Progenitor cell of endocrine pancreas (in vitro differentiated cells): ENCODE measurements at places on chromosomes 2 and 18.
A peak's percentile ranks its signal among the peaks of the same experiment; 100 is the strongest.

DNA sequence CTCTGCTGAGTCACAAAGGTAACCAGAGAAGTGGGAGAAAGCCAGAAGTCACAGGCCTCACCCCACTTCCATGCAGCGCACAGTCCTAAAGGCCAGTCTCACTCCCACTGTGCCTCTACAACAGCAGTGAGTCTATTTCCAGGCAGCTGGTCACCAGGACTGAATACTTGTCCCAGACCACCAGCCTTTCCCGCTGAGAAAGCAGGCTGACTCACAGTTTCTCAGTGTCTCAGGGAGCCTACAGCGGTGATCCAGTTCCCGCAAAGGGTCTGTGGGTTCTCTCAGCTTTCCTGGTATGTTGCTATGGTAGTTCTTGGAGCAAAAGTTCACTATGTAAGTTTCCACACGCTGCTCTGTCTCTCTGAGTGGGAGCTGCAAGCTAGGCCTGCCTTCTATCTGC, 622.5 kb downstream of the RNF144A start:
- no peak for DNase-seq

GRCh38 chr2:239674981-239675825, 274.4 kb upstream of the HDAC4 start:
- DNase-seq = no peak

GRCh38 chr2:67883316-67884087, 179.3 kb downstream of the C1D start:
- no peak for DNase-seq

GRCh38 chr2:192465141-192465540, 270.4 kb upstream of the TMEFF2 start:
- DNase-seq = no peak

GRCh38 chr2:127124426-127124825, 17.5 kb upstream of the BIN1 start:
- DNase-seq = no peak

- DNase-seq = no peak
Measured at GRCh38 chr2:206740800-206741199, 22.6 kb upstream of the DYTN start.

GRCh38 chr18:52596748-52597435, 256.9 kb downstream of the DCC start:
- DNase-seq = no peak

GRCh38 chr2:236783417-236784020, 213.9 kb downstream of the ACKR3 start:
- no peak for DNase-seq

GRCh38 chr2:227095346-227095745, 68.7 kb downstream of the COL4A4 start:
- no peak for DNase-seq

DNA sequence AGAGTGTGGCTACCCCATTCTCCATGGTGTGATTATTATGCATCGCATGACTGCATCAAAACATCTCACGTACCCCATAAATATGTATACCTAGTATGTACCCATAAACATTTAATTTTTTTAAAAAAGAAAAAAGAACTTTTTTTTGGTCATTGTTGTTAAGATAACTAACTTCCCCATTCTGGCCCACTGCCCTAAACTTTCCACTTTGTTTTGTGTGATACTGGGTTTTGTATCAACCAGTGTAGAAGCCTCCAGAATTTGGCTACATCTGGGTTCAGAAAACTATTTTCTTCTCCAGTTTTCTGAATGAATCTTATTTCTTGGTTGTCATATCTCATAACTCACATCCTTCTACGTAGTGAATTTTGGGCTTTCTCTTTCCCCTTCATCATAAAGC, 62.3 kb upstream of the NABP1 start:
- no peak for DNase-seq

DNA sequence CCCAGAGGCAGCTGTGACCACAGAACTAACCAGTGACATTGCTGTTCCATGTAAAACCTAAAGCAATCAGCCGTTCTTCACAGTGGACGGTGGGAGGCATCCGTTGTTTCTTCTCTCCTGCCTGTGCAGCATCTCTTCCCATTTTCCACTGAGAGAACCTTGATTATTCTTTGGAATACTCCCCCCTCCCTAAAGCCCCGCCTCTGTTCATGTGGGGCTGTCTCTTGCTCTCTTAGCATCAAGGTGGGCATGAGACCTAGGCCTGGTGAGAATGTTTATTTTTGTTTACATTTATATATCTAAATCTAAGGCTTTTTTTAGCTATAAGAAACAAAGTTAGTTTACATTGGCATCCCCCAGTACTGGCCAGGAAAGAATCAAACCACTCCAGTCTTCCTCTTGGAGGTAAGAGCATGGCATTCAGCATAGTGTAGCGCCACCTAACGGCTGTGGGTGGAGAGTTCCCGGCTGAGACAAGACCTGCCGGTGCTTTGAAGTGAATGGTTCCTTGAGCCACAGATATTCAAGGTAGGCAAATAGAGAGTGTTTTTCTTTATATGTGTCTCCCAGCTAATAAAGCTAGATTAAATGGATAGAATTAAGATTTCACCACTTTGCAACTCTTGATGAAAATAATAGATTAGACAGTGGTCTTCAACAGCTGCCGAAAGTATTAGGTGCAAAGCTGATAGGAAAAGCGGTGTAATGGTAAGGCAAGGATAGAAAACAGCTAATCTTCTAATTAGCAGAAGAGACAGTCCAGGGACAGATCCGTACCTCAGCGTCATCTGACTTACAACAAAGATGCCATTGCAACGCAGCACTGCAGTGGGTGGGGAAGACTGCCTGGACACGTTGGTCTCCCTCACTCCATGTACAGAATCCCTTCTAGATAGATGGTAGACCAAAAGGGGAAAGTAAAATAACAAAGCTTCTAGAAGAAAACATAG, 219.6 kb upstream of the RAB12 start:
- DNase-seq = peak; percentile 54

- no peak for DNase-seq
Measured at GRCh38 chr18:35369126-35369525, 8.0 kb downstream of the ZNF396 start.

GRCh38 chr2:85886590-85886989, 2.2 kb downstream of the ST3GAL5 start:
- no peak for DNase-seq

DNA sequence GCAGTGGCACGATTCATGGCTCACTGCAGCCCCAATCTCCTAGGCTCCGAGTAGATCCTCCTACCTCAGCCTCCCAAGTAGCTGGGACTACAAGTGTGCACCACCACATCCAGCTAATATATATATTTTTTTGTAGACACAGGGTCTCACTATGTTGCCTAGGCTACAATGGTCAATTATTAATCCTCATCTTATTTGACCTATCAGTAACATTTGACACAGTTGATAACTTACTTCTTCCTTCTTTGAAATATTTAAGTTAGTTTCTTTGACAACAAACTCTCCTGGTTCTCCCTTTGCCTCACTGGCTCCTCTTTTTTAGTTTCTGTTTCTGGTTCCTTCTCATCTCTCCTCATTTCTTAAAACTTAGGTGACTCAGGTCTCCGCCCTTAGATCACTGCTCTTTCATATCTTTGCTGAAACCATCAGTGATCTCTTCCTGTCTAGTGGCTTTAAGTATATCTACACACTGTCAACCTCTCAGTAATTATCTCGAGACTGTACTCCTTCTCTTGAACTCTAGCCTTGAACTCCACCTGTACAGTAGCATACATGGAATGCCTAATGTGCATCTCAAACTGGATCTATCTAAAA, 11.5 kb downstream of the PGAP1 start:
- no peak for DNase-seq

- DNase-seq = peak; percentile 53
Measured at GRCh38 chr2:170929686-170930050, 615 bp downstream of the GORASP2 start.

- no peak for DNase-seq
Measured at GRCh38 chr18:3411854-3412268, 38.1 kb upstream of the TGIF1 start.

GRCh38 chr2:118974103-118974993, 32.4 kb downstream of the MARCO start:
- DNase-seq = no peak

- DNase-seq = no peak
Measured at GRCh38 chr18:7723558-7723957, 156.4 kb downstream of the PTPRM start.

GRCh38 chr2:230678451-230678850, 34.2 kb upstream of the CAB39 start:
- no peak for DNase-seq

DNA sequence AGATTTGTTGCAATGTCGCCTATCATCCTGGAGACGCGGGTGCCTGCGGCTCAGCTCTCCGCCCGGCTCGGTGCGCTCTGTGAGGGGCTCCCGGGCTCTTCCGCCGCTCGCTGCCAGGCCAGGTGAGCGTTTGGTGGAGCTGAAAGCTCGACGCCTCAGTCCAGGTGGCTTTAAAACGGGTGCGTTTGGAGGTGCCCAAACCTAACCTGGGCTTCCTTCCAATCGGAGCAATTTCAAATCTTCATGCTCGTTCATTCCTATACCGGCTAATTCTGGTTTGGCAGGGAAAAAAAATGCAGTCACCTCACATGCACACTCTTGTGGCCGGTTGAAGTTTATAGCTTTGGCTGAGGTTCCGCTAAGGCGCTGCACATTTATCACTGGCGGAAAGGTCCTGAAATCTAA, at the start of gene SLC16A14:
TSS of gene SLC16A14 (minus strand) at position 274 of the 405 bp plus-strand sequence. CDS start 9,572 bp downstream, outside the sequence.
- no peak for DNase-seq

GRCh38 chr18:27004056-27004829, 138.7 kb upstream of the AQP4 start:
- DNase-seq = no peak

- DNase-seq = no peak
Measured at GRCh38 chr2:234986390-234986789, 34.6 kb downstream of the SH3BP4 start.

GRCh38 chr2:138948070-138948539, 167.9 kb upstream of the NXPH2 start:
- DNase-seq = no peak

- DNase-seq = no peak
Measured at GRCh38 chr2:127597046-127597983, 48.6 kb upstream of the GPR17 start.

DNA sequence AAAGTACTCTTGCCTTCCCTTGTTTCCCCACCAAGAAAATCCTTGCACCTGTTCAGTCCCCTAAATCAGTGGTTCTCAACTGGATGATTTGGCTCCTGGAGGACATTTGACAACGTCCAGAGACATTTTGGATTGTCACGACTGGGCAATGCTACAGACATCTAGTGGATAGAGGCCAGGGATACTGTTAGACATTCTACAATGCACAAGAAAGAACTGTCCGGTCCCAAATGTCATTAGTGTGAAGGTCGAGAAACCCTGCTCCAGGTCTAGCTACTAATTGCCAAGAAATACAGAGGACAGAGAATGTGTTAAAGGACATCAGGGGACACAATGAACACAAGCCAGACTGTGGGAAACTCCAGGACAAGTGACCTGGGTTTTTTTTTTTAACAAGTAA, 60.0 kb downstream of the LRP2 start:
- DNase-seq = no peak

- no peak for DNase-seq
Measured at GRCh38 chr18:24068945-24069693, 54.6 kb downstream of the TTC39C start.

- no peak for DNase-seq
Measured at GRCh38 chr18:11279461-11279860, 130.1 kb upstream of the PIEZO2 start.

DNA sequence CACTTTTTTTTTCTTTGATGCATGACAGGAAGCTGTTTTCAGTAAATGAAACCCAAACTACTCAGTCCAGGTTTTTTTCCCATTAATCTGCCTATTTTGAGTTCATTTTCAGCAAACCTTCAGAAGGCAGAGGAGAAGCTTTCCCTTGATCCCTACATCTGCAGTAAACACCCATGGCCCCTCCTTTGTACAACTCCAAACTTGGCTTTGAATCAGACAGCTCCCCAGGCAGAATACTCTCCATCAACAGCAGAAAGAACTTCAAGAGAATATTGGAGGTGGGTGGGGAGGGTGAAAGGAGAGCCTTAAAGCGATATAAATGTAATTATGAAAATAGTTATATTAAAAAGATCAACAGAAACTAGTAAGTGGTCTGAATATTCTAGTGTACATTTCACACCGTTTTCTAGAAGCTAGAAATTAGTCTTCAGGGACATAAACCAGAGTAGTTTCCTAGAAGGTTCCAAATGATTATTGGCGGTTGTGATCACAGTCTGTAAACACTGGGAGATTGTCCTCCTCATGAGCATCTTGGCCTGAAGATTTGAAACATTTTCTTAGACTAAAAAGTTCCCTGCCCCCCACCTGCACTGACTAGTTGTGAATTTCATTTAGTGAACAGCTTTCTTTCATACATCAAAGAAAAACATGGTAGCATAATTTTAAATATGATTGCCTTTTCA, 75.1 kb upstream of the STK39 start:
- no peak for DNase-seq

GRCh38 chr2:238929242-238930081, 81.6 kb downstream of the TWIST2 start:
- no peak for DNase-seq

GRCh38 chr18:48932822-48933510, 17.8 kb downstream of the SMAD7 start:
- no peak for DNase-seq

DNA sequence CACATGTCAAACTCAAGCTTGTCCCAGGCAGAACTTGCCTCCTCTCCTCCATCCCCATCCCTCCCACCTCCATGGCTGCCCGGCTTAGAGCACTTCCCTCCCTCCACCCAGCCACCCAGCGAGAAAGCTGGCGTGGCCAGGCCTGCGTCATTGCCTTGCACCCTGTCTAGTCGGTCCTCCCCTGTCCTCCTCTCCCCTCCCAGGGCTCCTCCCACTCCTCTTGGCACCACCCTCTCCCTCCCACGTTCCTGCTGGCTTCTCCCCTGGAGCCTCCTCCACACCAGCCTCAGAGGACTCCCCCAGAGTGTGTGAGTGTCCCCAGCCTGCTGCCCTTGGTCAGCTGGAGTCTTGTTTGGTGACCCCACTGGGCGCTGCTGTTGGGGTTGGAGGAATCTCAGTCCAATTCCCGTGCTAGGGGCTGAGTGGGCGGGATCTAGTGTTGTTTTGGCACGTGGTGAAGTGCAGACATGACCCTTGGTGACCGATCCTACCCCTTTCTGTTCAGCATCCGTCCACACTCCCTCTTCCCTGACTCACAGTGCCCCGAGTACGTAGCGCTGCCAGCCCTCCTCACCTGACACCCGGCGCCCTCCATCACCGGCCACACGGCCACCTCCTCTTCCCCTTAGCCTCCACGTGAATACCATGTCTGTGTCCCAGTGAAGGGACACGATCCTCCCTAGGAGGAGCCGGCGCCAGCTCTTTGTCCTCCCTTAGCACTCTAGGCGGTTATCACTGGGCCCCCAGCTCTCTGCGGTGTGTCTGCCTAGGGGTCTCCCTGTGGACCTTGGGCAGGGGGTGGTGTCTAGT, 41.4 kb downstream of the ATP6V1C2 start:
- no peak for DNase-seq

DNA sequence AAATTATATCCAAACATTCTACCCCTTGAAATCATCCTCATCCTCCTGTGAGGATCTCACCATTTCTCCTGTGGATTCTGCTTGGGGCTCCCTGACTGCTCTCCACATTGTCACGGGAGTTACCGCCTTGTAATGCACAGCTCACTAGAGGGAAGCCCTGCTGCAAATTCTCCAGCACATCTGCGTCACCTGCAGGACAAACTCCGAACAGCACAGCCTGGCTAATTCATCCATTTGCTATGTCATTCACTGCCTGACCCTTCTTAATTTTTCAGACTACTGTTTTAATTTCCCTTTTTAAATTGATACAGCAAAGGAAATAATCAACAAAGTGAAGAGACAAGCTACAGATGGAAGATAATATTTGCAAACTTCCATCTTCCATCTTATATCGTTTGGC, 627.4 kb downstream of the FBXO15 start:
- no peak for DNase-seq
